CD4-positive, alpha-beta T cell treated with Interleukin-15 for 4 hours (primary cell): ENCODE measurements at places on chromosomes 3 and 15.
A peak's percentile ranks its signal among the peaks of the same experiment; 100 is the strongest.

- no peak for DNase-seq
Observed at GRCh38 chr3:54426381-54426780, 304.0 kb downstream of the CACNA2D3 start.

DNA sequence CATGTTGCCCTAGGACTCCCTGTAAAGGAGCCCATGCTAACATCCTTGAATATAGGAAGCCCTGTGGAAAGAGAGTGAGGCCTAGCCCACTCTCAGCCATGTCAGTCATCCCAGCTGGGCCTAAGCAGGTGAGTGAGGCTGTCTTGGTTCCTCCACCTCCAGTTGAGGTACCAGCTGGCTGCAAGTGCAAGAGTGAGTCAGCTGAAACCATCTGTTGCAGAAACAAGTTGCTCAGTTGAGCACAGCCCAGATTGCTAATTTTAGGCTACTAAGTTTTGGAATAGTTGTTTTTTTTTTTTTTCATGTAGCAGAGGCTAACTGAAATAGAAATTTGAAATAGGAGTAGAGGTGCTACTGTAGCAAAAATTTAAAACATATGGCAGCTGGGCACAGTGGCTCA is 43.7 kb upstream of the ADPGK start:
- no peak for DNase-seq

DNA sequence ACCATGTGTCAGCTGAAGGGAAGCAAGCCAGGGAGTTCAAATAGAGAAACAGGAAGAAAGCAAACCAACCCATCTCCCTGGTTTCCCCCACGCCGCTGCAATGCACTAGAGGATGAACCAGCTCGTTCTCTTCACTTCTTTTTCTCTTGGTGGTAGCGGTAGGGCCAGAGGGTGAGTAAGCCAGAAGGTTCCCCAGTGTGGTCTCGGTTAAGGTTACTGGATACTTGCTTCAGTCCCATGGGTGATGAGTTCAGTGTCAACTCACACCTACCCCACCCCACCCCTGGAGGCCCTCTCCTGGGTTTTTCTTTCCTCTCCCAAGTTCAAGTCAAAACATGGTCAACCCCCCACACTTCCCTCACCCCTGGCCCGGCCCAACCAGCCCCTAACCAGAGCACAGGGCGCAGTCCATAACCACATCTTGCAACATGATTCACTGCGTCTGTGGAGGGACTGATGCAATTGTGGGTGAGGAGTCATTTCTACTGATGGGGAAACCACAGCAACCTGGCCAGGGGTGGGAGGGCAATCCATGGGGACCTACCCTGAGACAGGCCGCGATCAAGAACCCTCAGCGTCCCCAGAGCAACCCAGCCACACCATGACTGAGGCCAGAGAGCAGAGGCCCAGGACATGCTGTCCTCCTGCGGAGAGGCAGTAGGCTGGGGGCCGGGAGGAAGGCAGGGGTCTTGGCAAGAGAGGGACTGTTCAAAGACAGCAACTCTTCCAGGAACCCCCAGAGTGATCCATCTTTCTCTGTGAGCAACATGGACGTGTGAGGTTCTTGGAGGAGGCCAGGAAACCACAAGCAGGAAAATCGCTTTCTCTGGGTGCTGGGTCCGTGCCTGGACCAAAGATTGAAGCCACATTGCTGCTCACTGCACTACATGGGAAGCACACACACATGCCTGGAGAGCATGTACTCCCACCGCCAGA is 276.6 kb downstream of the UACA start:
- peak; percentile 81 for DNase-seq

GRCh38 chr15:63675263-63675662 is 78.1 kb downstream of the FBXL22 start:
- no peak for DNase-seq

DNA sequence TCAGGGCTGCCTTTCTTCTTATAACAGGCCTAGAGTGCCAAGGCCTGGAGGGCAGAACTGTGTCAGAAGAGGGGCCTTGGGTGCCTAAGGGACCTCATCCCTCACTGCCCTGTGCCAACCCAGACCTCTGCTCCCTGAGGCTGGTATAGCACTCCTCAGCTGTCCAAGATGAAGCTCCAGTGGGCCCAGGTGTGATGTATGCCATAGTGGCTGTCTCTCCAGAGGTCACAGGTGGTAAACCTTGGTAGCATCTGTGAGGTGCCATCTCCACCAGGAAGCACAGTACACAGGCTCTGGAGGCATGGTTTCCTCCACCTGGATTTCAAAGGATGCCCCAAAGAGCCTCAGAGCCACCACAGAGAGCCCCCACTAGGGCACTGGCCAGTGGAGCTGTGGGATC is 12.3 kb upstream of the KLHL40 start:
- no peak for DNase-seq

GRCh38 chr15:42932833-42933515 is 12.4 kb upstream of the TTBK2 start:
- DNase-seq = no peak

GRCh38 chr15:70036585-70037291 is 61.0 kb downstream of the TLE3 start:
- DNase-seq = no peak

GRCh38 chr3:59131016-59131766 is 81.4 kb upstream of the CFAP20DC start:
- no peak for DNase-seq

GRCh38 chr3:183487016-183487415 is 58.6 kb upstream of the MCF2L2 start:
- no peak for DNase-seq

- no peak for DNase-seq
Observed at GRCh38 chr3:53230789-53231188, 25.0 kb downstream of the TKT start.

DNA sequence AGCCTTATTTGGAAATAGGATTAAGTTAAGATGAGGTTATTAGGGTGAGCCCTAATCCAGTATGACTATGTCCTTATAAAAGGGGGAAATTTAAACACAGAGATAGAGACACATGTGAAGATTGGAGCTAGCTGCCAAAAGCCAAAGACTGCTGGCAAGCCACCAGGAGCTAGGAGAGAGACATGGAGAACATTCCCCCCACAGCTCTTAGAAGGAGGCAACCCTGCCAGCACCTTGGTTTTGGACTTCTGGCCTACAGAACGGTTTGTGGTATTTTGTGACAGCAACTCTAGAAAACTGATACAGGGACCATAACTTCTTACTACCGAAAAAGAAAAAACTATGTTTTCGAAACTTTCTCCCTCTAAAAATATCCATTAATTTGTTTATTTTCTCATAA is 245.3 kb upstream of the RARB start:
- DNase-seq = no peak

- peak; percentile 51 for DNase-seq
Observed at GRCh38 chr3:48514431-48515227, 10.7 kb upstream of the SHISA5 start.

DNA sequence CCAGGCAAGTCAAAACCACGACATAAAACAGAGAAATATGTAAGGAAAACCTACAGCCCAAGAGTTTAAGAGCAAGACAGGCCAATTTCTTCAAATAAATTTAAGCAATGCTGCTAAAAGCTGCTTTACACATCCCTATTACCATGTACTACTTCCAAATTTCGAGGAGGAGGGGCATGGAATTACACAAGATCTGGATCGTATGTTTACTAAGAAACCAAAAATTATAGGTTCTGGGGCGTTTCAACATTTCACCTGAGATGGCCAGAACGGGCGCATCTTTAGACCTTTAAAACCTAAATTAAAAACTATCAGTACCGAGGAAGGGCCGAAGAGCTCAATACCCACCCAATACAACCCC is 664 bp upstream of the NR2C2 start:
- DNase-seq = no peak

- DNase-seq = no peak
Observed at GRCh38 chr3:16720367-16720940, 115.2 kb upstream of the DAZL start.

DNA sequence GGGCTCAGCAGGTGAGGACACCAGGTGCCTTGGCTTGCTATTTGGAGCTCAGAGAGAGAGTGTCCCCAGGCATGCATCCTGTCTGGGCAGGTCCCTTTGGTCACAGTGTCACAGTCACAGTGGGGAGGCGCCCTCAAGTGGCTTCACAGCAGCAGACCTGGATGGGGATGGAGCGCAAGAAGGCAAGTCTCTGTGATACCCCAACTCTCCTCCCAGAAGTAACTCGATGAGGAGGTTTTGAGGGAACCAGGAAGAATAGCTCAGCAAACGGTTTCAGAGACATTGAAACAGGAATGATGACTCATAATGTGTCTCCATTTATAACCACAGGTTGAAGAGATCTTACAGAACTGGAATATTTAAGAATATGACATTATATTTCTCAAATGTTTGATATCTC is 66.5 kb upstream of the SH3GL3 start:
- no peak for DNase-seq

GRCh38 chr15:25691544-25692430 is 171.3 kb downstream of the ATP10A start:
- DNase-seq = no peak

DNA sequence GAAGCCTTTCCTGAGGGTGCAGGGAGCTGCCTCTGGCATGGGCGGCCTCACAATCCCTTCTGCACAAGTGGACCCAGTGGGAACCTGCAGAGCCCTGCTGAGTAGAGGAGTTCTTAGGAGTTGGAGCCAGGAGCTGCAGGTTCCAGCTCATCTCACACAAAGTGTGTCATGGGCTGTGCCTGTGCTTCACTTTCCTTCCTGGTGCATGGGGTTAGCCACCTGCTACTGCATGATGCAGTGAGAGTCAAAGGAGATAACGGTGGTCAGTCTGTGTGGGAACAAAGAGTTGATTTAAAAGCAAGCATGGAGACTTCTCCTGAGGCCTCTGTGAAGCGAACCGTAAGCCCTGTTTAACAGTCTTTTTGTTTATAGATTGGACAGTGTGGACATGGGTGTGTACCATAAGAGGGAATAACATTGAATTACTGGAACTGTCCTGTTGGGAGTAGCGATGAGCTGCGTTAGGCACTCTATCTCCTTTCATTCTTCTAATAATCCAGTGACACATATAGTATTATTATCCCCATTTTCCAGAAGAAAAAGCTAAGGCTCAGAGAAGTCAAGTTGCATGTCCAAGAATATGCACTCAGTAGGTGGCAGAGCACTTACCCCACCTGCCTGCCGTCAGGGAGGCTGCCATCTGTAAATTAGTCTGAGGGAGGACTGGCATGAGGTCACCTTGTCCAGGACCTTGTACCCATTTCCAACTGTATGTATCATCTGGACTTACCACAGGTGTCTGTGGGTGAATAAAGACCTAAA is 68.7 kb upstream of the PRR23C start:
- DNase-seq = no peak

DNA sequence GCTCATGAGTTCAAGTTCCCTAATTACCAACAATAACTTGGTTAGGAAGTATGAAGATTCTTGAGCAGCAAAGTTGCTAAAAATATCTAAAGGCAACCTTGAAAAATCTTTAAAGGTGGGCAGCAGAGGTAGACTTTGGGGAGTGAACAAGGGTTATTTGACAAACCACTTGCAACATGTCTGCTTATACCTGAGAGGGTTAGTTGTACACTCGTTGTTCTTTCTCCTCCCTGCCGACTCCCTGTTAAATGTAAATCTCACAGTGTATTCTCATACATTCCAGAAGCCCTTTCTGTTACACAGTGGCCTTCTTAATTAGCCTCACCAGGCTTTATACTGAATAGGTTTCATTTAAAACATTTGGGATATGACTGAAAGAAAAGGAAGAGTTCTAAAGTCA is 121.7 kb downstream of the ARNT2 start:
- no peak for DNase-seq

- no peak for DNase-seq
Observed at GRCh38 chr15:41024885-41025284, 71.6 kb downstream of the CHAC1 start.

GRCh38 chr15:50871832-50872231 is 36.7 kb upstream of the AP4E1 start:
- DNase-seq = no peak

- DNase-seq = no peak
Observed at GRCh38 chr3:9041626-9042025, 78.4 kb upstream of the RAD18 start.

GRCh38 chr3:189269365-189269764 is 97.6 kb downstream of the TPRG1 start:
- DNase-seq = no peak

- DNase-seq = no peak
Observed at GRCh38 chr3:161271646-161272045, 50.5 kb downstream of the NMD3 start.

DNA sequence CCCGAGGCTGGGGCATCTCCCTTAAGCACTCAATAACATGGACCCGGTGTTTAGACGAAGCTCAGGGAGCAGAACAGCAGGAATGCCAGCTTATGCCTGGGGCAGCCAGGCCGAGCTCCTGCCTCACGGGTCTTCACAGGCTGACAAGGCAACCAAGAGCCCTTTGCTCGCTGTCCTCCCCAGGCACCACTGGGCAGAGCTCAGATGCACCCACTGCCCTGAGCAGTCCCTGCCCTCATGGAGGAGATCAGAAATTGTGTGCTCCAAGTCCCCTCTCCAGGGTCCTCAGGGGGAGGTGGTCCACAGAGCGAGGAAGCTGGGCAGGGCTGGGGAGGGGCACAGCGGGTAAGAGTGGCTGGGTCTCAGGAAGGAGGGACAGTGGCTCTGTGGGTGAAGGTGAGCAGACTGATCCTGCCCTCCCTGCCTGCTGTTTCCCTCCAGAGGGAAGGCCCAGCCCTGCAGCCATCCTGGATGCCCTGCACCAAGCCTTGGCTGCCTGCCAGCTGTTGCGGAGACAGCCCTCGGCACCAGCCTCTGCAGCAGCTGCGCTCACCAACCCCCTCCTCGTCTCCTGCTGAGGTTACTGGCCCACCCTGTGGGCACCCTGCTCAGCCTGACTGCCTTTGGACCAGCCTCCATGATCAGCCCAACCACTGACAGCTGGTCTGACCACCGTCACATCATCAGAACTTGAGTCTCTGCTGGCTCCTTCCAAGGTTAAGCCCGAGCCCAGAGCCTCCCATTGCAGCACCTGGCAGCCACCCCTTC is 21.1 kb upstream of the GP9 start:
- no peak for DNase-seq

GRCh38 chr3:178671377-178671776 is 135.1 kb downstream of the KCNMB2 start:
- DNase-seq = no peak

DNA sequence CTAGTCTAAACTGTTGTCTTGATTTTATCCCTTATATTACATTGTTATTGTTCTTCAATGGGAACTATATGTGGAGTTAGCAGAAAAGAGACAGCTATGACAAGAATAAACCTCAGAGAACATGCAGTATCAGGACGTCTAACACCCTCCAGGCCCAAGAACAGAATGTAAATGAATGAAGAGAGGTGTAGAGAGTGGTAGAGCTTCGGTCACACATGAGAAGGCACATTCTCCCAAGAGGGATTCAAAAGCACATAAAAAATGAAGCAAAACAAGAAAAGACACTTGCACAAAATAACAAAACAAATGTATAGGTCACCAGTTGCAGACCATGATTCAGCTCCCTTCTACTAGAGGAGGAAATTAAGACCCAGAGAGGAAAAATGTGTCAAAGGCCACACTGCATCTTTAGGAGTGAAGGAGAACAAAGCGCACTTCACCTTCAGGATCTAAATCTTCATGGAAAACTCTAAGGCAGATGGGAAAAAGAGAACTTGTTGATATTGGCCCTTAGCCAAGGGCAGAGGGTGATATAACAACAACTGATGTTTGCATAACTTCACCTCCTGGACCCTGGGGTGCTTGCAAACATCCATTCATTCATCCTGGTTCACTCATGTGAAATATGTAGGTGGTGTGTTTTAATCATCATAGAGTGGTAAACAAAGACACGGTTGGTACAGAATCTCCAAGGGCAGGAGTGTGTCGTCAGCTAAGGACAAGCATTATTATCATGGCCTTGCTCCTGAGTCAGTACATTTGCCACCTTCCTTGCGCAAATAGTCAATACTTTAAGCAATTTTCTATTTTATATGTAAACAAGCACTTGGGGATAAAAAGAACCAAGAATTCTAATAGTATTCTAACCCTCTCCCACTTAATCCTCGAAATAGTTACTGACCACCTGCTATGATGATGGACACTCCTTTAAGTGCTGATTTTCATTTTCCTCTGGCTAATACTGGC is 8.8 kb downstream of the NEK10 start:
- DNase-seq = no peak
